ENCODE measurements at places on chromosomes 4 and X.

GRCh38 chrX:95764972-95765451, 919.6 kb upstream of the DIAPH2 start:
- DNase-seq = no peak

DNA sequence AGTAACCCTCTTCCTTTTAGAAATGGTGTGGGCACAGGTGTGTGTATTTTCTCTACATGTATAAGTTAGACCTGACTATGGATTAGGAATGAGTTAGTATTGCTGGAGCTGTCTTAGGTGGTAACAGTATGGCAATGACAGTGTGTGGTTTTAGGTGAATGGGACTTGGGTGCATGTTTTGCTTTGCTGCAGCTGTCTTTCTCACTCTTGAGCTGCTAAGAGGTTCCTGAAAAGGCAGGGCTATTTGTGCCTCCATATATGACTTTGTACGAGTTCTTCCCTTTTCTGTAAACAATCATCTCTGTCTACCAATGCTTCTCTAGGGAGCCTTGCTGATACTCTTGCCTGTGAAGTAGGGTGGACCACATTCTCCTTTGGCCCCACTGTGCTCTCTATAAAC, 234.8 kb upstream of the HHIP start:
- DNase-seq = no peak

GRCh38 chr4:121358473-121358872, 22.3 kb downstream of the QRFPR start:
- DNase-seq = no peak

GRCh38 chrX:132041015-132041414, 17.9 kb downstream of the STK26 start:
- no peak for DNase-seq

DNA sequence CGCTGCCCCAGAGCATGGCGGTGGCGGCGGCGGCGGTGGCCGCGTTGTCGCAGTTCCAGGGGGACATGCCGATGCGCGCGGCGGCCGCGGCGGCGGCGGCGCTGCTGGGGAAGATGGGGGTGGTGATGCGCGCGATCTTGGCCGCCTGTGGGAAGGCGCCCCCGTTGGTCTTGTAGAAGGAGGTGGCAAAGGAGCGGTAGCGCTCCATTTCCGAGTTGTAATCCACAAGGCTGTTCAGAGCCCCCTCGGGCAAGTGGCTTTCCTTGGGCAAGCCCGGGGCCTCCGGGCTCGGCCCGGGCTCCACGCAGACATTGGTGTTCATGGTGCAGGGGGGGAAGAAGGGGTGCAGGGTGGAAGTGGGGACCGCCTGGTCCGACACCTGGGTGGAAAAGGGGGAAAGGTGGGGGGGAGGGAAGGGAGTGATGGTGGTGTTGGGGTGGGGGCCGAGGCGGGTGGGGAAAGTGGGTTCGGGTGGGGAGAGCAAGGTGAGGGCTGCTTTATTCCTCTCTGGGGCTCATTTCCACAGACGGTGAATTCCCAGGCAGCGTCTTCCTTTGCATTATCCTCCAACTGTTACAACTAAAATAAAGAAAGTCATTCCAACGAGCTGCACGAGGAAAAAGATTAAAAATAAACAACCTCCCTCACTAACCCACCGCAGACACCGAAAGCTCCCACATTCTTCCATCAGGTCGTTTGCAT, 3.1 kb downstream of the CXXC4 start:
- DNase-seq = no peak

GRCh38 chrX:4263030-4263803, 549.8 kb upstream of the PRKX start:
- DNase-seq = no peak

- no peak for DNase-seq
Observed at GRCh38 chr4:92599044-92599443, 295.3 kb downstream of the GRID2 start.

GRCh38 chrX:35819241-35819640, 21.1 kb downstream of the MAGEB16 start:
- DNase-seq = no peak

DNA sequence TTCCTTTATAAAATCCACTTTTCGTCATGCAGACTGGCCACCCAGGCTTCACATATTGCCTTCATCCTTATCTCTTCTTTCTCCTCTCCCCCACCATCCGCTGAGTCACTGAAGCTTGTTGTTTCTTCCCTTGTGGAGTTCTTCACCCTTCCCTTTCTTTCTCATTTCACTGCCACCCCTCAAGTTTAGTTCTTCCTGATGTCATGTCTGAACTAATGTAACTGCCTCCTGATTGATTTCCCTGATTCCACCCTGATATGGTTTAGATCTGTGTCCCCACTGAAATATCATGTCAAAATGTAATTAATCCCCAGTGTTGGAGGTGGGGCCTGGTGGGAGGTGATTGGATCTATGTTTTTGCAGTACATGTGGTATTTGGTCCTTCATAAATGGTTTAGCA, 151.4 kb downstream of the CPEB2 start:
- DNase-seq = no peak

DNA sequence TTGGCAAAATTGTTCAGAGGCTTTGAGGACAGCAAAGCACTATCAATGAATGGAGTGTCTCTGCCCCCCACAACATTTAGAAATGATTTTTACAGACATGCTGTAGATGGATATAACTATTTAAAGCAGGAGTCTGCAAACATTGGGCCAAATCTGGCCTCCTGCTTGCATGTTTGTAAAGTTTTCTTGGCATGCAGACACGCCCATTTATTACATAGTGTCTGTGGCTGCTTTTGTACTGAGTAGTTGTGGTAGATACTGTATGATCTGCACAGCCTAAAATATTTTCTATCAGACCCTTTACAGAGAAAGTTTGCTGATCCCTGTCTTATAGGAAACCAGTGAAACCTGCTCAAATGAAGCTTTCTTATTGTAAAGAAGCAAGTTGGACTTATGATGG, 45.5 kb upstream of the PHEX start:
- no peak for DNase-seq

- no peak for DNase-seq
Observed at GRCh38 chr4:87848622-87849351, 16.0 kb downstream of the MEPE start.

GRCh38 chrX:64536736-64537135, 141.5 kb upstream of the MTMR8 start:
- no peak for DNase-seq

GRCh38 chr4:169341490-169341889, 70.7 kb upstream of the SH3RF1 start:
- DNase-seq = no peak

DNA sequence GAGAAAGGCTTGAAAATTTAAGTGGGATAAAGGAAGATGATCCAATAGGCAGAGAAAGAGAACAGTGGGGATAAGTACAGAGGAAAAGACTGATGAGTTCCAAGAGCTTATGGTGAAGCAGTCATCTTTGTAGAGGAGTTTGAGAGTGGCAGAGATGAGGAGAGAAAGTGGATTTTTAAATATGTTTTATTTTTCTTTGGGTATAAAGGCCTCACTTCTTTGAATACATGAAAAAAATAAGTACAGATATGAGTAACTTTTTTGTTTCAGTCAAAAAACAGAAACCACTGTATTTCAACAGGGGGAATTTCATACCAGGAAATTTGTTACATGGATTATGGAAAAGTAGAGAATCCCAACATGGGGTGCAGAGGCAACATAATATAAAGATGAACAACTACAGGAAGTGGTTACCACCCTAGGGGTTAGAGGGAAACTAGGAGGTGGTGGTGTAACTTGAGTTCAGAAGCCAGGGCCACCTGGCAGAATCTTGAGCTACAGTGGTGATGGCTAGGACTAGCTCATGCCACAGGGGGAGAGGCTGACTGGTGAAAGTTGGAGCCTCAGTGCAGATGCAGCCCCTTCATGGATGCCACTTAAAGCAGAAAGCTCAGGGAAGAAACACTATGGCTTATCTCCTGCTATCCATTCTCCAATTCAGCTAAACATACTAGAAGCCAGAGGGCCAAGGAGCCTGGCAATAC, 3.4 kb upstream of the CYBB start:
- DNase-seq = no peak

GRCh38 chr4:48858130-48858529, 27.2 kb downstream of the OCIAD1 start:
- DNase-seq = no peak

- no peak for DNase-seq
Observed at GRCh38 chr4:64713256-64713840, 304.1 kb upstream of the TECRL start.

GRCh38 chrX:35809781-35810180, 11.6 kb downstream of the MAGEB16 start:
- DNase-seq = no peak

DNA sequence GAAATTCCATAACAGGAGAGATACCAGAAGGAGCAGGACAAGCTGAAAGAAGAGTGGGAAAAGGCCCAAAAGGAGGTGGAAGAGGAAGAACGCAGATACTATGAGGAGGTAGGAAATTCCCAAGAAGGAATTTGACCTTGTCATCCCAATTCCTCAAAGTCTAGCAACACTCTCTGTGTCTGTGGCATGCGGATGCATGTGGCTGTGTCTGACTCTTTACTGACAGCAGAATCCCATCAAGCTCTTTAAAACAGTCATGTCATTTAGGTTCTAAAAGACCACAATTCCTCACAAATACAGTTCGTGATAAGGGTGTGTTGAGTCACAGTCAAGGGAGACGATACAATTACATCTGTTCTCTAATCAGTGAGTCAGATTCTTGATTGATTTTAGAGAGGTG, 68.5 kb downstream of the PHOX2B start:
- DNase-seq = no peak

GRCh38 chr4:47612116-47613023, 127.3 kb downstream of the ATP10D start:
- DNase-seq = no peak

DNA sequence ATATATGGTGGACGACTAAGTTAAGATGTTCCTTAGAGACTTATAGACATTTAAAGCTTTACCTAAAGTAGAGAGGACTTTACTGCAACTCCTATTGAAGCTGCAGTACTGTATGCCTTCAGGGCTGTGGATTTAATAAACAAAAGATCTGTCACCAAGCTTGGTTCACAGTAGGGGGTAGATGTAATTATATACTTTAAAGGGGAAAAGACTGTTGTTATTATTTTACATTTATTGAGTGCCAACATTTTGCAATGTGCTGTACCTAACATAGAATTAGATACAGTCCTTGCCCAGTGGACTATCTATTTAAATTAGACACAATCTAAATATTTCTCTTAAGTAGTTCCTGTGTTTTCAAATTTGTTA, 67.2 kb downstream of the SLIT2 start:
- no peak for DNase-seq

- no peak for DNase-seq
Observed at GRCh38 chr4:176794151-176794550, 1.4 kb upstream of the VEGFC start.

GRCh38 chr4:40948014-40948413, 198.3 kb downstream of the NSUN7 start:
- DNase-seq = no peak

GRCh38 chrX:102515975-102516941, at the start of gene TMSB15A:
TMSB15A (minus strand) TSS chrX:102516739.
- DNase-seq = peak; percentile 19

GRCh38 chrX:43656005-43656494, at the start of gene MAOA:
MAOA (plus strand) TSS chrX:43656299; CDS start chrX:43656342, 43 bp downstream.
- no peak for DNase-seq

DNA sequence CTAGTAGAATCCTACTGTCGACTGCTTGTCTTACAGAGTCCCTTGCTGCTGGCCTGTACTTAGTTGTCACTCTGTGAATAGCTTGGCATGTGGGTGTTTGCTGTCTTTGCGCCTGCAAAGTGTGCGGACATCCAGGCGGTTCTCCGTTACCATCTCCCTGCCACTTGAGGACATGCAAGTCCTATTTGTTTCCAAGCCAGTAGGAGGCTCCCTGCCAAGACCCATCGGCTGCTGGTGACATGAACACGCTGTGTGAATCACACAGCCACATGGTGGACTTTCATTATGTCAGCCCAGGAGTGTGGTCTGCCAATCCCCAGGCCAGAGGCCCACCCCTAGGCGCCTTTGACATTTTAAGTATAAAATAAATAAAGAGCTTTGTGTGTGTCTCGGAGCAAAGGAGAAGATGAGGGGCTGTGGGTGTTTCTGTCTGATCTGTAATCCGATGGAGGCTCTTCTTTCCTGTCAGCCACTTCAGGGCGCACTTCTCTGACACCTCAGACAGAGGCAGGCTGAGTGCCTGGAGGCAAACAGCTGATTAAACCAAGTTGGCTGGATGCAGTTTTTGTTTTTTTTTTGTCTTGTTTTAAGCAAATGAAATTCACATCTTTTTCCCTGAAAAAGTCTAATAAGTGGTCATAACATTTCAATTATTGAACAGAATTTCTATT, 51.5 kb downstream of the ALPK1 start:
- DNase-seq = no peak

GRCh38 chrX:110287605-110288004, 30.3 kb downstream of the AMMECR1 start:
- no peak for DNase-seq

- no peak for DNase-seq
Observed at GRCh38 chr4:128663325-128663724, 146.2 kb upstream of the JADE1 start.

DNA sequence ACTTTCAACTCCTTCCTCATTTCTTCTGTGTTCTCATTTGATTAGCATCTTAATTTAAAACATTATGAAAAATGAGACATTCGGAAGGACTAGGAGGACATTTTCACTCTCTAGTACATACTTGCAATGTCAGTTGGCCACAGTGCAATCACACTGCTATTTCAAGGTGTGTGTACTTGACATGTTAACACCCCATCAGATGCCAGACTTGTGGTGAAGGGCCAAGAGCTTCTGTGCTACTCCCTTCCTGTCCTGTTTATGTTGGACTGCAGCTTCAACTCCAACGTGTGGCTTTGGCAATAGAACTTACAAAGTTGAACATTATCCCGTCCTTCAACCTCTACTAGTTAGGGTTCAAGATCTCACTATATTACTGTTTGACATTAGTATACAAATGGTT, 221.0 kb downstream of the PALLD start:
- DNase-seq = no peak

GRCh38 chrX:65926095-65927019, 113.5 kb downstream of the VSIG4 start:
- no peak for DNase-seq

GRCh38 chr4:174847801-174848427, 18.9 kb upstream of the GLRA3 start:
- no peak for DNase-seq

- DNase-seq = no peak
Observed at GRCh38 chr4:178941975-178942374, 1499.7 kb upstream of the AGA start.

DNA sequence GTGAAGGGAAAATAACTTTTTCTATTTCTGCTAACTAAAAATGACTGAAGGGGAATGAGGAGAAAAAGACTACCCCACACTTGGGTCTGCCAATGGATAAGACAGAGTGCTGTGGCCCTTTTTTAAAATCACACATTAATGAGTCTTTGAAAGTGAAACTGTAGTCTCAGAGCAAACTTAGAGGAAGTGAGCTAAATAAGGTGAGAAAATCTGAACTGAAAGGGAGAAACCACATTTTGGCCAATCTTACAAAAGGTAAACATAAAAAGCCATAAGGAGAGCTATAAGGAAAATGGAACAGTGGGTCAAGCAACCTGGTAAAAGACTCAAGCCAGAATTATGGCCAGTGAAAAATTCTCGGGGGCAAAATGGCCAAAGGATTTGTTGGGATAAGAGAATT, 755.1 kb upstream of the IGFBP7 start:
- DNase-seq = no peak

GRCh38 chr4:175459571-175459970, 352.5 kb downstream of the GPM6A start:
- no peak for DNase-seq
